ENCODE measurements at places on chromosomes 2 and 18.
A peak's percentile ranks its signal among the peaks of the same experiment; 100 is the strongest.

- no peak for DNase-seq
Measured at GRCh38 chr2:123073371-123073770, 951.7 kb upstream of the CNTNAP5 start.

GRCh38 chr2:85066874-85067351, 66.3 kb upstream of the TCF7L1 start:
- DNase-seq, result peak; percentile 73

DNA sequence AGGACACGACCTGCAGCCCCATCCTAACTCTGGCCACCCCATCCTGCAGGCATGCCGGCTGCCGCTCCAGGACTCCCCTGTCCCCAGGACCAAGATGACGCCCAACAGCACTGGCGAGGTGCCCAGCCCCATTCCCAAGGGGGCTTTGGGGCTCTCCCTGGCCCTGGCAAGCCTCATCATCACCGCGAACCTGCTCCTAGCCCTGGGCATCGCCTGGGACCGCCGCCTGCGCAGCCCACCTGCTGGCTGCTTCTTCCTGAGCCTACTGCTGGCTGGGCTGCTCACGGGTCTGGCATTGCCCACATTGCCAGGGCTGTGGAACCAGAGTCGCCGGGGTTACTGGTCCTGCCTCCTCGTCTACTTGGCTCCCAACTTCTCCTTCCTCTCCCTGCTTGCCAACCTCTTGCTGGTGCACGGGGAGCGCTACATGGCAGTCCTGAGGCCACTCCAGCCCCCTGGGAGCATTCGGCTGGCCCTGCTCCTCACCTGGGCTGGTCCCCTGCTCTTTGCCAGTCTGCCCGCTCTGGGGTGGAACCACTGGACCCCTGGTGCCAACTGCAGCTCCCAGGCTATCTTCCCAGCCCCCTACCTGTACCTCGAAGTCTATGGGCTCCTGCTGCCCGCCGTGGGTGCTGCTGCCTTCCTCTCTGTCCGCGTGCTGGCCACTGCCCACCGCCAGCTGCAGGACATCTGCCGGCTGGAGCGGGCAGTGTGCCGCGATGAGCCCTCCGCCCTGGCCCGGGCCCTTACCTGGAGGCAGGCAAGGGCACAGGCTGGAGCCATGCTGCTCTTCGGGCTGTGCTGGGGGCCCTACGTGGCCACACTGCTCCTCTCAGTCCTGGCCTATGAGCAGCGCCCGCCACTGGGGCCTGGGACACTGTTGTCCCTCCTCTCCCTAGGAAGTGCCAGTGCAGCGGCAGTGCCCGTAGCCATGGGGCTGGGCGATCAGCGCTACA, 2.1 kb downstream of the GPBAR1 start:
- no peak for DNase-seq

- DNase-seq, result no peak
Measured at GRCh38 chr2:75424936-75425619, 135.7 kb downstream of the EVA1A start.

GRCh38 chr2:119315241-119315925, 51.3 kb downstream of the C2orf76 start:
- no peak for DNase-seq

DNA sequence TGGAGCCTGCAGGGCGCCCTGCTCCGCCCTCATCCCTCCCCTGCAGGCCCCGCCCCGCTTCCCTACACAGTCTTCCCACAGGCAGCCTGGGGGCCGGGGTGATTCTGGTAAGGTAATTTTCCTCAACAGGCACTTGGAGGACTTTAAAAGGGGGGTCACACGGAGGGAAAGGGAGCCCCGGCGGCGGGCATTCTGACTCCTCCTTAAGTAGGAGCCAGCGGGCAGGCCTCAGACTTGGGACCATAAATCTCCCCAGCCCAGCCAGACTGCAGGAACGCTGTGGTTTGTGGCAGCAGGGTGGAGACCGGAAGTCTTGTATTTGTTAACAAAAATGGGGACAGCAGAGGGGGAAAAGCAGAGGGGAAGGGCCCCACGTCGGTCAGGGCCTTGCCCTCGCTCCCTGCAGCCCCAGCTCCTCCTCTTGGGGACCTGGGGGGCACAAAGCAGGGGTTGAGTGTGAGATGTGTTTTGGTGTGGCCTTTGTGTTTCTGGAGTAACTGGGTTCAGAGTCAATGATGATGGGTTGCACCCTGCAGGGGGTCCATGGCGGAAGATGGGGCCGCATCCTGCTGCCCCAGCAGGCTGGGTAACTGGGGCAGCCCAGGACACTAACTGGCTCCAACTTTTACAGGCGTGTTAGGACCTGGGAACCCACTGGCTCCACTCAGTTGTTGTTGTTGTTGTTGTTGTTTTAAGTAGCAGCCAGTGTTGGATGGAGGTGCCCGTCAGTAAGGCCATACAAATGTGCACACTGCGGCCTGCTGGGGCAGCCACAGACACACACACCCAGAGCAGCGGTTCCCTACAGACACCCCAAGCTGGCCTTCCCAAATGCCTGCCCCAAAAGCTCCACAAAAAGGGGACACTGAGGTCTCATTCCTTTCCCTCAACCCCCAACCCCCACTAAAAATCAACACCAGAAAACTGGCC, 27.7 kb downstream of the SMAD7 start:
- no peak for DNase-seq

- DNase-seq, result no peak
Measured at GRCh38 chr2:223999862-224000261, 39.2 kb downstream of the SERPINE2 start.
